ENCODE measurements at places on chromosomes 5 and 9.

DNA sequence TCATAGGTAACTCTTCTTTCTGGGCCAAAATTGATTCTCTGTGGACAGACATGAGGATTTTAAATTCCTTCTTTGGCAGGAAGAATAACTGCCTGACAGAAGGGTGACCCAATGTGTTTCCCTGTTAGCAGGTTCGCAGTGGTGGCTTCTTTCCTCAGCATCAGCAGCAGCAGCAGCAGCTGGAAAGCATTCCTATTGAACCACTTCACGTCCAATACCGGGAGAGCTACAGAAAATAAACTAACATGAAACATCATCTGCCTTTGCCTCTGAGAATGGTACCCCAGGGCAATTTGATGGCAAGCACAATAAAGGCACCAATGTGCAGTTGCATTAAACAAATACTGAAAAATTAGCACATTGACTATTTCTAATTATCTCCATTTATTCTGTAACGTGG lies 214.5 kb downstream of the TMEM167A start:
- DNase-seq: no peak

DNA sequence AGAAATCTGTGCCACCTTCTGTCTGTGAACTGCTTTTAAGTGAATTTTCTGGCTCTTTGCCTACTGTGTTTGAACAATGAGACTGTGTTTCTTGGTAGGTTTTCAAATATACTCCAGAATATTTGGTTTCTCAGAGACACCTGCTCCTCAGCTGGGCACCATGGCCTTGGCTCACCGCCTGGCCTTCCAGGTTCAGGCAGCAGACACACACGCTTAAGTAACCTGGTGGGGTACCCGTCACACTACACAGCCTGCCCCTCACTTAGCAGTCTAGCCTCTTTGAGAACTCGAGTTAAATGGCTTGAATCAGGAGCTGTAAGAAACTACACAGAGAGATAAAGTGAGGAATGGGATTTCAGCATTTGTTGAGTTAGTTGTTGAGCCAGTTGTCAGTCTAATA lies 530.5 kb downstream of the MTRR start:
- DNase-seq: no peak

- no peak for DNase-seq
Measured at GRCh38 chr5:162174358-162174974, 106.9 kb downstream of the GABRG2 start.

DNA sequence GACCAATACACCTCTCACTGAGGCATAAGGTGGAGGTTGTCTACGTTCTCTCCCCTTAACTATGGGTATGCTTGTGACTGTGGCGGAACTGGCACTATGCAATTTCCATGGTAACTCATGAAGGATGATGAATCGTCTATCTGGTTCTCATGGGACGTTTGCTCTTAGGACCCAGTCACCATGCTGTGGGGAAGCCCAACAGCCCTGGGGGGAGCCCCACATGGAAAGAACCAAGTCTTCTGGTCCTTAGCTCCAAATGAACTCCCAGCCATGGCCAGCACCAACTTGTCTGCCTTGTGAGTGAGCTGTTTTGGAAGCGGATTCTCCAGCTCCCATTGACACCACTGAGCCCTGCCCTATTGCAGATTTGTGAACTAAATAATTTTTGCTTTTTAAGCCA lies 188.7 kb upstream of the S1PR3 start:
- no peak for DNase-seq

- no peak for DNase-seq
Measured at GRCh38 chr9:123620239-123620638, 264.2 kb downstream of the CRB2 start.

DNA sequence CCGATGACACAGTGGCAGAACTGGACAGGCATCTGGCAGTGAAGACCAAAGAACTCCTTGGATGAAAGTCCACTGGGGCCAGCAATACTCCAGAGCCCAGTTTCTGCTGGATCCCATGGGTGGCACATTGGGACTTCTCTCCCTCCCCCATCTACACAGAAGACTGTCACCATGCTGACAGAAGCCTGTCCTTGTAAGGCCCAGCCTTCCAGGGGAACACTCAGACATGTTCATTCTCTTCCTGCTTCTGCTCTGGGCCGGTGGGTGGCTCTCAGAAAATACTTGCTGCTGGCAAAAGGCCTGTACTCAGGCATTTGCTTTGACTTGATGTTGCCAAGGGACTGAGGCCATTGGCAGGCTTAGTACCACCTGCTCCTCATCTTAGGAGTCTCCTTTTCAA lies 48.3 kb upstream of the PTGS1 start:
- DNase-seq: no peak

DNA sequence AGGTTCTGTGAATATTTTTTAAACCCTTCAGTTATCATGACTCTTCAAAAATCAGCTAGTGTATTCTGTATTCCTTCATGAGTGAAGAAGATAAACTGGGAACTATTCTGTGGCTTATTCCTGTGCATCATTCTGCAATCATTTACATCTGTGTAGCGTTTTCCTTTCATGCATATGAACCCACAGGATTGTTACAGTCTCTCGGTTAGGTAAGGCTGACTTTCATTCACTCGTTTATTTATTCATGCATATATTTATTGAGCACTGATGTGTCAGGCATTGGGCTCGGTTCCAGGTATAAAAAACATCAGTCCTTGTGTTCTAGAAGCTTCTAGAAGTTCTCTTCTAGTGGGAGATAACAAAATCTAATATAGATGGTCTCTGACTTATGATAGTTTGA lies 318.4 kb downstream of the MAN2A1 start:
- no peak for DNase-seq

- no peak for DNase-seq
Measured at GRCh38 chr9:129672702-129673101, 7.3 kb downstream of the PRRX2 start.

DNA sequence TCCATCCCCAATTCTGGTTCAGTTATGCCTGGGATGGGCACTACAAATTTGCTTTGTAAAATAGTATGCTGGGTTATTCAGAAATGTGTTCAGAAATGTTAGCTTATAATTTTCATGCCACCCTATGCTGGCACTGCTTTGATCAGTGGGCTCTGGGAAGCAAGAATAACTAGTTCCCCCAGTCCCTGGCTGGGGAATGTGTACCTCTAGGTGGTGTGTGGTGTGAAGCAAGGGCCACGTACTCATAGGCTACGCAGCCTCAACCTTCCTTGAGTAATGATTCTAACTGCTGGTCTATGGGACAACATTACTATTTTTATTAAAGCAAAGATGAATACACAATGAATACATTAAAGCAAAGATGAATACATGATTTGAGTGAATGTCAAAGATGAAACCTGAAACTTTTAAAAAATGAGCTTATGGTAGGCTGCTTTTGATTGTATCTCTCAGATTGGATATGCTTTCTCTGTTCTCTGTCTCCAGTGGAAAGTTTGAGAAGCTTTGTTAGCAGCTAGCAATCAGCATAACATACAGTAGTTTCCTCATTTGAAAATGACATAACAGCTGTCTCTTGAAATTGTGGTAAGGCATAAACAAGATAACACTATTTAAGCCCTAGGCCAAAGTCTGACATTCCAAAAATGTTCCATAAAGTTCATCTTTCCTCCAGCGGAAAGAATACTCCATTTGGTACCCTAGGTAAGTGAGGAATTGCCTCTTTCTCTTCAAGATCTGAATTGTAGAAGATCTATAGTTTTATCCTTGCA lies 174.7 kb upstream of the NFIB start:
- DNase-seq: no peak

GRCh38 chr9:132171702-132172101 lies 9.8 kb downstream of the NTNG2 start:
- no peak for DNase-seq

DNA sequence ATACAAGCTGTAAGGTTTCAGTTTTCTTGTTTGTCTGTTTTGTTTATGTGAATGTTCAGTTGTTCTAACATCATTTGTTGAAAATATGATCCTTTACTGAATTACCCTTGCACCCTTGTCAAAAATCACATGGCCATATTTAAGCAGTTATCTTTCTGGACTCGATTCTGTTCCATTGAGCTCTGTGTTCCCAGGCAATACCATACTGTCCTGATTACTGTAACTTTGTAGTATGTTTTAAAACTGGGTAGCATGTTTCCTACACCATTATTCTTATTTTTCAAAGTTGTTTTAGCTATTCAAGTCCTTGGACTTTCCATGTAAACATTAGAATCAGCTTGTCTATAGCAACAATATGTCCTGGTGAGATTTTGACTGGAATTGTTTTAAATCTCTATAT lies 66.7 kb upstream of the PRSS3 start:
- DNase-seq: no peak

DNA sequence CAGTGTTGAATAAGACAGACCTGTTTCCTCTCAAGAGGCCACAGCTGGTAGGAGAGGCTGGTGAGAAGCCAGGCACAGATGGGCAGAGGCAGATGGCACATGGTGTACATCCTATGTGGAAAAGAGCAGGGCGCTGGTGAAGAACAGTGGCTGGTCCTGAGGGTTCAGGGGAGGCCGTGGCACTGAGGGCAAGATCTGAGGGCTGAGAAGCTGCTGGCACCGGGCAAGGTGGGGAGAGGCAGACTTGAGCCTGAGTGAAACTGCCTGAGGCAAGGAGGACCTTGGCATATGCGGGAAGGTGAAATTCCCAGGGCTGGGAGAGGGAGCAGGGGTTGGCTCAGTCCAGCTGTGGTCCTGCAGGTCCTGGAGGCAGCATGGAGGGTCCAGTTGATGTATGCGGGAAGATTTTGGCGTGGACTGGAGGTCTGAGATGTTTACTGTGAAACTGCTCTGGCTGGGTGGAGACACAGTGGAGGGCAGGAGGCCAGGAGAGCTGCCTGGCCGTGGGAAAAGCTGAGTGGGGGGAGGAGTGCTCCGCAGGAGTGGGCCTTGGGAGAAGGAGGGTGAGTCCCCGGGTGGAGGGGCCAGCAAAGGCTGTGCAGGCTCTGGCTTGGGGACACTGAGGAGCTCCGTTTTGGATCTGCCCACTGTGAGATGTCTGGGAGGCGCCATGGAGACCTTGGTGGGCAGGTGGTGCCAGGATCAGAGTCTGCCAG lies 2.6 kb downstream of the MAN1B1 start:
- no peak for DNase-seq

GRCh38 chr9:101618698-101619097 lies 23.9 kb upstream of the PPP3R2 start:
- DNase-seq: no peak

DNA sequence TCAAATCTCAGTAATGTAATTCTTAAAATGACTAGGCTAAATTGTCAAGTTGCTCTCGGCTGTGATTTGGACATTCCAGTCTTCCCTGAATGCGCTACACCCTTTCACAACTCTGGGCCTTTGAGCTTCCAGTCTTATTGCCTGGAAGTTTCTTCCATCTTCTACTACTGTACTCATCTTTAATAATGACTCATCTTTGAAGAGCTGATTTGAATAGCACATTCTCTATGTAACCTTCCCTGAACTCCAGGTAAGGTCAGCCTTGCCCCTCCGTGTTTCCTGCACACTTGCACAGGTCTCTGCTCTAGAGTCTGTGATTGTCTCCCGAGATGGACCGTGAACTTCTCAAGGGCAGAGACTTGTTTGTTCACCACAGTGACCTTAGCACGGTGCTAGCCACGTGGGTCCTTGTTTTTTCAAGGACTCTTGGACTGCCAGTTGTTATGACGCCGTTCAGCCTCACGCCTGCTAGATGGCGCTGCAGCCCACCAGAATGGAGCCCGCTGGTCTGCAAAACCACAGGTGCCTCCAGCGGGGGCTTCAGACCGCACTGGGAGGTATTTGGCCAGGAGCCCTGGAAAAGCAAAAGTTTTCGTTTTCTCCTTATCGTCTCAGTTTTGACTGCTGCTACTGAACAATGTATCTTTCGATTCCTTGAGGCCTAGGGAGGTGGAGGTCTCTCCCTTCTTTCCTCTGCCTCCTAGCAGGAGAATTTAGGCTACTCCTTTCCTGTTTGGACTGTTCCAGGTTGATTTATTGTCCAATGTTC lies 44.4 kb downstream of the SEC61B start:
- peak; percentile 57 for DNase-seq

GRCh38 chr9:126589349-126589748 lies 24.4 kb upstream of the LMX1B start:
- DNase-seq: no peak

DNA sequence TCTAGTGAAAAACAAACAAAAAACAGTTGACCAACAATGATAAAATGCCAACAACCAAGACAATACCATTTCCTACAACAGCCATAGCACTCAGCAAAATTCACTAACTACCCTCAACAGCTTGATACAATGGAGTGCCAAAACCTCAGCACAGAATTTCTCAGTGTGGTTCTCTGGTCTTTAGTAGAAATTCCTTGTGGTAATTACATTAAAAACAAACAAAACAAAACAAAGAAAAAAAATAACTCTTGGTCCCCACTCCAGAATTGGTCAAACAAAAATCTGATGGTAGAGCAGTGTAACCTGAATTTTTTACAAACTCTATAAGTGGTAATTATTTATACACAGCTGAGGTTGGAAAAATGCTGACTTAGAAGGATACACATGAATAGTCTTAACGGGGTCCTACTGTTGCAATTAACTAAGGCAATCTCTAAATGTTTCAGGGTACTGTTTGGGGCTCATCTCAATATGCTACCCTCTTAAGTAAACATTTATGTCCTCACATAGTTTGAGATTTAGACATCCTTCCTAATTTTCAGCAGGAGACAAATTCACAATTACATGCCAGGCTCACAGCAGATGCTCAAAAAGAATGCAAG lies 13.8 kb downstream of the CSNK1A1 start:
- DNase-seq: no peak

- DNase-seq: no peak
Measured at GRCh38 chr5:19270153-19270552, 717.8 kb downstream of the CDH18 start.

DNA sequence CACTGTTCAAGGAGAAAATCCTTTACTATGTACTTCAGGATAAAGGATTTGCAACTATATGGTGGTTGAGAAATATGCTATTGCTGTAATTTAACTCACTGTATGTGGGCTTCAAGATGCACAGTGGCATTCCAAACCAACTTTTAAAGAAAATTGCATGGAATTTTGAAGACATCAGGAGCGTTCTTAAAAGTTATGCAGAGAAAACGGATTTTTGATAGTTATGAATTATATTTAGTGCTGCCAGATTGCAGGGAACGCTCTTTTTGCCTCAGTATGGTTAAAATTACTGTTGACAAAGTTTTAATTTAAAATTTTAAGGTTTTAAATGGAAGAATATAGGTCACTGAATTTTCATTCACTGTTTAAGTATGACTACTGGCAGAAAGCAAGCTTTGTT lies 336.1 kb upstream of the EFNA5 start:
- DNase-seq: no peak

DNA sequence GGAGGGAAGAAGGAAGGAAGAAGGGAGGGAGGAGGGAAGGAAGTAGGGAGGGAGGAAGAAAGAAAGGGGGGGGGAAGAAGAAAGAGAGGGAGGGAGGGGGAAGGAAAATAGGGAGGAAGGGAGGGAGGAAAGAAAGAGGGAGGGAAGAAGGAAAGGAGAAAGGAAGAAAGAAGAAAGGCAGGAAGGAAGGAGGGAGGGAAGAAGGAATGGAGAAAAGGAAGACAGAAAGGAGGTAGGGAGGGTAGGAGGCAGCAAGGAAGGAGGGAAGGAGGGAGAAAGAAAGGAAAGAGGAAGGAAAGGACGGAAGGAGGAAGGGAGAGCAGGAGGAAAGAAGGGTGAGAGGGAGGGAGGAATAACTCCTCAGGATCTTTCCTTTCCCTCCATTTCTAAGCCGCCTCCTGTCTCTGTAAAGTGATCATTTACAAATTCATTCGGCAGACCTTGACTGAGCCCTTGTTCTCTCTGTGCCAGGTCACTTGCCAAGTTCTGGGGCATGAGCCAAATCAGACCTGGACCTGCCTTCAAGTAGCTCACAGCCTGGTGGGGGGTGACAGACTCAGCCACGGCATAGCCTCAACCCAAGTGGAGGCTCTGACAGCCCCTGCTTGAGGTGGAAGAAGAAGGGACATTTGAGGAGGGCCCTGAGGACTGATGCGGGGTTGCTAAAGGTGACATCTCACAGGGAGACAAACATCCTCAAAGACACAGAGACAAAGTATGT lies 69.0 kb upstream of the HRH2 start:
- no peak for DNase-seq

Data from CD4-positive, alpha-beta T cell treated with Interleukin-21 for 1 hour (primary cell).